CD4-positive, alpha-beta T cell (primary cell): ENCODE measurements at places on chromosomes 4 and X.

DNA sequence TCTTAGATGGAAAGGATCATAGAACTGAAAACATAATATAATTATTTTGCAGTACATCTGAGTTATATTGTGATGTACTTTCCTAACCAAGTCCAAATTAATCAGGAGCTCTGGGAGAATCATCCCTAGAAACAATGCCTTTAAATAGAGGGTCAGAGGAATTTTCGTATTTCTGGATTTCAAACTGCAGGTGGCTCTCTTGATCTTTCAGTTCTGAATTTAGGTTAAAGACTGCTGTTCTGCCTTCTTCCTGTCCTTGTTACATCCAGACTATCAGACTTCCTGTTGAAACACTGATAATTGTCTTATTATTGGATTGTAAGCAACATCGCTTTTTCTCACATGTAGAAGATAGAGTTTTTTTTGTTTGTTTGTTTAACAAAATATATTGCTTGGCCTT lies 142.7 kb downstream of the RPA4 start:
- no peak for DNase-seq

DNA sequence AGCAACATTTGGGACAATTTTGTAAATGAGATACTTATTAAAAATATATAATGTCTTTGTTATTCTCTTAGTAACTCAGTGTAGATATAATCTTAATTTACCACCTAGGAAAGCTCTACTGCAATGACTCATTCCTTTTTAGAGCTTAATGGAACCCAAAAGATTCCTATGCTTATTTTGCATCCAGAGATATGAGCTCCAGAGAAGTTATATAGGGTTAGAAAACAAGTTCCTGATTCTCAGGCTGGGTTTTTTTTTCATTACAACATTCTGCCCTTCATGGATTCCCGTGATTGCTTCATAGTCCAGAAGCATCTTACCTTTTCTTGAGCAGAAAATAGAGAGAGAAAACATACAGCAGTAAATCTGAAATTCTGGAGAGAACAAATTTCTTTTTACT lies 57.9 kb upstream of the CXCL8 start:
- peak; percentile 11 for DNase-seq

- DNase-seq: no peak
Measured at GRCh38 chrX:155389634-155390033, 7.7 kb downstream of the F8A2 start.

DNA sequence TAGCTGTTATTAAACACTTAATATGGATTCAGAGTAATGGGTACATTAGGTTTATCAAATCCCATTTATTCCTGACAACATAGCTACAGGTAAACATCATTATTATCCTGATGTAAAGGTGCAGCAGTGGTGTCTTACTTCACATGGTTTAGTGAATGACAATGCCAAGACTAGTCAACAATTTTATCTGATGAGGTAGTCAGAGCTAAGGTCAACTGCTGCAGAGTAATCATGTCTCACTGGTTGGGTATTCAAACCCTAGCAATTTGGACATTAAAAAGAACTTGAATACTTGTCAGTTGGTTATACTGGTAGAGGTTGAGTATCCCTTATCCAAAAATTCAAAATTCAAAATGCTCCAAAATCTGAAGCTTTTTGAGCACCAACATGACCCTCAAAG lies 117.6 kb downstream of the MAB21L2 start:
- no peak for DNase-seq

DNA sequence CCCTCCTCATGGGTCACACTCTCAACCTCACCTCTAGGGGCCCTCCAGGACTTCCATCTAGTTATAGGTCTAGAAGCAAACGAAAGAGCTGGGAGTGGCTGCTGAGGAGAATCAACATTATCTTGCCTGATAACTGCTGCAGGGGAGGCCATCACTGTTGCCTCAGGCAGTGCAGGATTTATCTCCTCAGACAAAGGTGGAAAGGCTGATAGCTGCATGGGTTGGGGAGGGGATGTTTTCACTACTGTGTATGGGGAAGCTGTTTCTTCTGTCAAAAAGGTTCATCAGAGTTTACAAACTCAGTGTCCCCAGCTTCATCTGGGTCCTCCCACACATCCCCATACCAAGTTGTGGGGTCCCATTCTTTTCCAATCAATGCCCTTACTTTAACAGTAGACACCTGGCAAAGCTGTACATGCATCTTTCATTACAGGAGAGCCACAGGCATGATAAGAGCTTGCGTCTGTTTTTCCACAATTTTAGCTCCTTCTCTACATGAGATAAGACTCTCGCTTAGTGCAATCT lies 17.6 kb upstream of the PRDM8 start:
- DNase-seq: no peak

DNA sequence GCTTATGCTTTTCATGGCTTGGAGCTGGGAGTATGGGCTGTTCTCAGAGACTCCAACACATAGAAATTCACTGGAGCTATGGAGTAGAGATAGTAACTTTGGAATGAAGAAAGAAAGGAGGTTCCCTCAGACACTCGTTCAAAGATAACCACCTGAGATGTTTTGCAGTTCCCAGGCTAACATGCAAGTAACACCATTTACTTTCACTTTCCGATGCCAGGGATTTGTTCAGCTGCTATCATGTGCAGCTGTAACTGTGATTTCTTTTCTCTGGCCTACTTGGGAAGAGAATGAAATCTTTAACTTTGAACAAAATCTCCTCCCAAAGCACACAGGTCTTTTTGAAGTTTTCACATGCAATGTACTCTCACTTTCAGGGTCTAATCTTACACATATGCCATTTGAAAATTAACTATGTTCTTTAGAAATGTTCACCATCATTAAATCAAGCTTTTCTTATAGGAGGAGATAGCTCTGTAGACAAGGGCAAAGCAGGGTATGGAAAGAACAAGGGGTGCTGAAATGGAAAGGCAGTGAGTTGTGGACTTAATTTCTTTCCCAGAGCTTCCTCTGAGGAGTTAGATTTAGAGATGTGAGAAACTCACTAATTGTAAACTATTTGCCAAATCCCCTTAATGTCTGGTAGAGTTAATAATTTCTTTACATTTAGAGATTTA lies 514.3 kb downstream of the PDHA2 start:
- no peak for DNase-seq

- DNase-seq: no peak
Measured at GRCh38 chrX:82541822-82542221, 966.3 kb upstream of the POU3F4 start.

DNA sequence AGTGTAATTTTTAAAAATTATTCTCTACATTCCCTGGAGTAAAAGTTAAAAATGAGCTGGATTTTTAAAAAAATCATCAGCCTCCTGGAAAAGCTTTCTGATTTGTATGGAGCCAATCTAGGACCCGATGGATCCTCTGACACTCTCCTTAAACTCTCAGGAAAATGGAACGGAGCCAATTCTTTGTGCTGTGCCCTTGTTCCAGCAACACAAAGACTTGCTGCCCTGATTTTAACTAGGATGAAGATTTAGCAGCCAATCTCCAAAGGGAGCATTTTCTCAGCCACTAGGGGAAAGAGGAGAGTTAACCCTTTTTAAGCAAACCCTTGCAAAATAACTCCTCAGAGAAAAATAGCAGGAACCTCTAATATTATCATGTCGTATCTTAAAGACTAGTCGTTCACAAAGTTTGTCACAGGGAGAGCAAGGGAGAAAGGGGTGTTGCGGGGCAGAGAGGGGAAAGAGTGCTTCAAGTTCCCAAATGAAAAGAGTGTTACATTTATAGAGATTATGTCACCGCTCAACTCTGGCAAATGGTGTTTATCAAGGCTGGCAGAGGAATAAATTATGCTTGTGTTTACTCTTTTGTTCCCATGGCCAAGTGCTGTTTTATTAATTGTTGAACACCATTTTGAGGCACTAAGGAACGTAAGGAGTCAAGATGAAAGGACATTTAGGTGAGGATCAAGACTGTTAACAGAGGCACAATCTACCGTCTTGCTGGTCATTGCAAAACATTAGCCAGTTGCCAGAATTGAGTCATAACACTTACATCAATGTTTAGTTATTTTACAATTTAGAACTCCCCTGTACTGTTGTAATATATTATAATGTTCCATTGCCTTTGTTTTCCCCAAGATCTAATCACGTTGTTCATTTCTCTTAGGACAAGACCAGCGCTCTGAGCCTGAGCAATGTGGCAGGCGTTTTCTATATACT lies 250.7 kb downstream of the THOC2 start:
- no peak for DNase-seq

DNA sequence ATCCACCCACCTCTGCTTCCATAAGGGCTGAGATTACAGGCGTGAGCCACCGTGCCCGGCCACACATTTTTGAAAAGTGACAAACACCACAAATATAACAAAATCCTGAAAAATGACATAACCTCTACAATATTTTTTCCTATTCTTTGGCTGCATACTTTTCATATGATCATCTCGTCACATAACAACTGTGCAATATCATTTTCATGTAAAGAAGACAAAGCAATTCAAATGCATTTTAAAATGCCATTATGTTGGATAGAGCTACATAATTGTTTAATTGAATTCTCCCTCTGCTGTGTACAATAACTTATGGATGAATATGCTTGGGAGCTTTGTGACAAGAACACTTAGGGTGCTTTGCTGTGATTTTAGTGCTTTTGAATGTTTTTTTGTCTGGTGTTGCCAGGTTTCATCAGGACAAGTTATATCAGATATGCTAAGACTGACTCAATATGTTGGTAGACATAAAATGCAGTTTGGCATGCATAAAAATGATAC lies 132.9 kb downstream of the CHIC2 start:
- DNase-seq: no peak

GRCh38 chr4:42452823-42453222 lies 55.5 kb downstream of the SHISA3 start:
- no peak for DNase-seq

GRCh38 chr4:11470438-11471045 lies 41.8 kb upstream of the HS3ST1 start:
- no peak for DNase-seq

GRCh38 chr4:74206088-74206825 lies 48.3 kb downstream of the MTHFD2L start:
- no peak for DNase-seq

DNA sequence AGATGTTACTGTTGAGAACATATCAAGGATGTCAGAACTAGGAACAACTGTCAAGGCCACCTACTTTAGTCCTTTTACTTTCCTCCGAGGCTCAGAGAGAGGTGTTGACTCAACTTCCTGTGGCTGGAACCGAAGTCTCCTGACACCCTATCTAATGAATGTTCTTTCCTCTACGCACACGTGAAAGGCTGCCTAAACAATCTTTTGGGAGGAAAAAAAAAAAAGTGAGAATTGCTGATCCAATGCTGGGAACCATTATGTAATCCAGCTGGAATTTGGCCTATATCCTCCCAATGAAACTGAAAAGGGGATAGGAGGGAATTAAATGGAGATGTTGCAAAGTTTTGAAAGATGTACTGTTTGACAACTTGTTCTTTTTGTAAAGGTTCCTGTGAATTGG lies 8.3 kb upstream of the MAP7D3 start:
- peak; percentile 9 for DNase-seq

DNA sequence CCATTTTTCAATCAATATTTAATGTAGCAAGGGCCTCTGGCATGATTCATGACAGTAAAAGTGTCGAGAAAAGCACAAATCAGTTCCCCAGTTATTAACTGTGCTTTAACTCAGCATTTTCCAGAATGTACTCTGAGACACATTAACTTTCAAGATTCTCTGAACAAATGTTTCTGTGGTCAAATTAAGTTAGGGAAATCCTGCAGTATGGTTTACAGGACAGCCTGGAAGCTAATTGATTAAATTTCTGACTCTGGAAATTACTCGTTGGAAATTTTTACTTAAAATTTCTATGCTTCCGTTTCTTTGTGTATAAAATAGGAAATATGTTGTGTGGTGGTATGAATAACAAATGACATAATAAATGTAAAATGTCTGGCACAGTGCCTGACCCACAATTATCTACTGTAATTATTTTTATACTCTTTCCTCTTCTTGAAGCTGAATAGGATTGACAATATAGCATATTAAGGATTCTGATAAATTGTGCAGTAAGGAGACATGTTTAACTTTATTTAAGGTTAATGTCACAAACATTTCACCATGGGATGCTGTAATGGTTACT lies 33.7 kb downstream of the STK32B start:
- no peak for DNase-seq

GRCh38 chr4:186712690-186713089 lies 11.0 kb downstream of the FAT1 start:
- no peak for DNase-seq

DNA sequence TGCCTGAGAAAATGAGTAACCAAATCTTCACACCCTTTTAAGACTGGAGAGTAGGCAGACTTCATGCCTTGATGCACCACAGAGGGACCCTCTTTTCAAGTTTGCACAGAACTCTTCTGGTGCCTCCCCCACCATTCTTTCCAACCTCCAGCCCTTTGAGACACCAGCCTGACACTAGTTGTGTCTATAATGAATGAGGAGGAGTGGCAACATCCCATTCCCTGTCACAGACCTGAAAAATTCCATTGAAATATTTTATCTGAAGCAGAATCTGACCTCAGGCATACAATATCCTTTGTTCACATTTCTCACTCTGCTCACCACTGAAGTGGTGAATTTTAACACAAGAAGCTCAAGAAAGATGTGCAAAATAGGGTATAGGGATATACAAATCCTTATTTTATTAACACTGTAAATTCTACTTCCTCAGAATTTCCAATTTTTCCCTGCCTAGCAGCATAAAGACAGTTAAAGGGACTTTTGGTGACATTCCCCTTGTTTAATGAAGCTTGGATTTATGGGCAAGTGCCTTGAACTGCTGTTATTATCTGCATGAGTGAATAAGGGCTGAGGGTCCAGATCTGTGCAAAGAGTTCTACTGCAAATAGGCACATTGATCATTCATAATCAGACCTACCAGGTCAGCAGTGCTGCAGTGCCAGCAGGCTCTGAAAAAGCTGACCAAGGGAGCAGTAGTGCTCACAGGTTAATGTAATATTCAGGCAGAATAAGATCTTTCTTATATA lies 149.9 kb upstream of the PAQR3 start:
- DNase-seq: no peak

- no peak for DNase-seq
Measured at GRCh38 chrX:121208563-121208962, 161.2 kb downstream of the GLUD2 start.

DNA sequence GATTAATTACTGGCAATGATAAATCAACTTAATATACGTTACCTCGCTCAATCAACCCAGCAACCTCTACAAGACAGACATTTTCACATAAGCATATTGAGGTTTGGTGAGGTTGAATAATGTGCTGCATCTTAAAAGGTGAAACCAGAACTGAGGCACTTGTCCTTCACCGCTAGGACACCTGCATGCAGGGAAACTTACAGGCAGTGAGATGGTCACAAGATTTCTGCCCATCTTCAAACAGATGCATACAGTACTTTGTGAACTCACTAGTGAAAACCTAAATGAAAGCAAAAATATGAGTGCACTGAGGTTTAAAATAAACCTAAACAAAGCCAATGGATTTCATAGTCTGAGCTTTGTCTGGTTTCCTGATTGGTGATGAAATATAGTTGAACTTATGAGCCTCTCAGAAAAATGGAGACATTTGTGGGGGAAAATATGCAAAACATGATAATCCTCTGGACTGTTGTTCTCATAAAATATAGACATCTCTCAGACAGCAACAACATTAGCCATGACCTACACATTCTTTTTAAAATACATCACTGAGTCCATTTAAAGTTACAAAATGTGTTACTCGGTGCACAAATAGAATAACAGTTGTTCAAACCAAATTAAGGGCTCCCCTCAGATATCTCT lies 20.9 kb upstream of the PRSS12 start:
- DNase-seq: no peak
